ENCODE measurements at places on chromosomes 3 and 15.
A peak's percentile ranks its signal among the peaks of the same experiment; 100 is the strongest.

DNA sequence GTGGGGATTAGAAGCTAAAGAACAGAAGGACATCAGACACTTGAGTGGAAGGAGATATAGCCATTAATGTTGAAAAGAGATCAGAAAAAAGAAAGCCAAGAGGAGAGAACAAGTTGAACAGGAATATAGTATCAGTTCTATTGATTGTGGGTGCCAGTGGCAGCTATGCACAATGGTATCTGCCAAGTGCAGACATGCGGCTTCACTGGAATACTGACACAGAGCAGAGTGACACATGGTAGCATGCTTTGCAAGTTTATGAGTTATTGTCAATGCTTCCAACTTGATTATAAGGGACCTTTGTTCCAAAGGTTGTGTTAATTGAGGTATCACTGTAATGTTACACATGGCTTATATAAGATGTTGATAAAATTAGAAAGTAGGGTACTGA, 42.0 kb upstream of the TP63 start:
- no peak for DNase-seq

DNA sequence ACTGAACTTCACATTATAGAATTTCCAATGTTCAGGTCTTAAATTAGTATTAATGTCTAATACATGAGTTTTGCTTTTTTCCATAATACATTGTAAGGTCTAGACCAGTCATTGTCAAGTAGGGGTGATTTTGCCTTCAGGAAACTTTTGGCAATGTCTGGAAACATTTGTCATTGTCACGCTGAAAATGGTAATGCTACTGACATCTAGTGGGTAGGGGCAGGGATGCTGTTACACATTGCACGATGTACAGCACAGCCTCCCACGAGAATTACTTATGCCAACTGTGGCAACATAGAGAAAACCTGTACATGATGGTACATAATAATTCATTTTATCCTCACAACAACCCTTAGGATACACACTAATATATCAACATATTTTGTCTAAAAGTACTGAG, 384.1 kb downstream of the CADM2 start:
- peak; percentile 21 for DNase-seq

GRCh38 chr3:170424879-170425278, 6.2 kb downstream of the CLDN11 start:
- DNase-seq = no peak

DNA sequence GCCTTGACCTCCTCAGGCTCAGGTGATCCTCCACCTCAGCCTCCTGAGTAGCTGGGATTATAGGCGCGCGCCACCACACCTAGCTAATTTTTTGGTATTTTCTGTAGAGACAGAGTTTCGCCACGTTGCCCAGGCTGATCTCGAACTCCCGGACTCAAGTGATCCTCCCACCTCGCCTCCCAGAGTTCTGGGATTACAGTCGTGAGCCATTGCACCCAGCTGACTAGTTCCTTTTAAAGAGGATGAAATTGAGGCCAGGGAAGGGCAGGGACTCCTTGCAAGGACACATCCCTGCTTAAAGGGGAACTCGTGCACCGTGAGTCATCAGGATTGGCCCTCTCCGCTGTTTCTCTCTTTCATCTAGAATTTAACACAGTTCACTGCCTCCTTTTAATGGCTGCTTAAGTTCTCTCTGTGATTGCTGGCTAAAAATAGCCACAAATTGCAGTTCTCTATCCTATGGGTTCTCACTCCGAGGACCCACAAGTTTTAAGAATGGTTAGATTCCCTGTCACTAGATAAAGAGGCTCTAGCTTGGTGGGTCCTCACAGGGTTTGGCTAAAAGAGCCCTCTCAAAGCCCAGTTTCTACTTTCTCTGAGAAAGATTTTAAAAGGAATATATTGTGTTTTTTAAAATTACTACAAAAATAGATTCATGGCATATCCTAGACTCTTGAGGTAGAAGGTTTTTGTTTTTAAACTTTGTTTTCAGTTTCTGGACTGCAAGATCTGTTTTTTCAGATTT, 1.4 kb downstream of the CRTAP start:
- DNase-seq = peak; percentile 8

- DNase-seq = no peak
Observed at GRCh38 chr3:78337801-78338211, 1297.9 kb downstream of the ROBO2 start.

- no peak for DNase-seq
Observed at GRCh38 chr3:69009559-69010410, 3.7 kb downstream of the EOGT start.

DNA sequence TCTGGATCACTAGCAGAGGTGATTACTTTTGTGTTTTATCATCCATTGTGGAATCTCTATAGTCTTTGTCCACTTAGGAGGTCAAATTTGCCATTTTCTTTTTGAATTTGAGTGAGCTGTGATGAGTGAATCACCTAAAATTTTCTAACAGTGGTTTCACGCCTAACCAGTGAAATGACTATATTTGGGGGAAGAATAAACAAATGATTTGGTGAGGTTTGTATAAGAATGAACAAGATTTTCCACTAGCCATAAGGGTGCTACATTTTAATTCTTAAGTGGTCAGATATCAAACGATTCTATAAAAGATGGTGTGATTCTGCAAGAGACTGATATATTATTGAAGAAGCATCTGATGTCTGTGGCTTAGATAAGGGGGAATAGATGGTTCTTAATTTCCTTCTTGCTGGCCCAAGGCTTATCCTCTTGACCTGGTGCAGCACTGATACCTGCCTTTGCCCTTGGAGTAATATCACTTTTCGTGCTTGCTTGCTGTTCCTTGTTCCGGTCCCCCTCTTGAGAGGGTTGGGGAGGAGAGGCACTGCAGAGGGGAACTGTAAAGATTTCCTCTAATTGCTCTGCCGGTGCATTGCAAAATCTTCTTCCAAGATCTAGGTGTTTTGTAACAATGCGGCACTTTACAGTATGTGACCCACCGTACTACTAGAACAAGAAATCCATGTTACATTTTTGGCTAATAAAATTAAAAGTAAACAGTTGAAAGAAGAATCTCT, 14.5 kb downstream of the C3orf20 start:
- DNase-seq = no peak

- DNase-seq = no peak
Observed at GRCh38 chr3:16433701-16434151, 79.8 kb downstream of the RFTN1 start.

- no peak for DNase-seq
Observed at GRCh38 chr15:94844538-94845389, 613.4 kb downstream of the MCTP2 start.

GRCh38 chr3:73399106-73399505, 225.6 kb downstream of the PDZRN3 start:
- no peak for DNase-seq

DNA sequence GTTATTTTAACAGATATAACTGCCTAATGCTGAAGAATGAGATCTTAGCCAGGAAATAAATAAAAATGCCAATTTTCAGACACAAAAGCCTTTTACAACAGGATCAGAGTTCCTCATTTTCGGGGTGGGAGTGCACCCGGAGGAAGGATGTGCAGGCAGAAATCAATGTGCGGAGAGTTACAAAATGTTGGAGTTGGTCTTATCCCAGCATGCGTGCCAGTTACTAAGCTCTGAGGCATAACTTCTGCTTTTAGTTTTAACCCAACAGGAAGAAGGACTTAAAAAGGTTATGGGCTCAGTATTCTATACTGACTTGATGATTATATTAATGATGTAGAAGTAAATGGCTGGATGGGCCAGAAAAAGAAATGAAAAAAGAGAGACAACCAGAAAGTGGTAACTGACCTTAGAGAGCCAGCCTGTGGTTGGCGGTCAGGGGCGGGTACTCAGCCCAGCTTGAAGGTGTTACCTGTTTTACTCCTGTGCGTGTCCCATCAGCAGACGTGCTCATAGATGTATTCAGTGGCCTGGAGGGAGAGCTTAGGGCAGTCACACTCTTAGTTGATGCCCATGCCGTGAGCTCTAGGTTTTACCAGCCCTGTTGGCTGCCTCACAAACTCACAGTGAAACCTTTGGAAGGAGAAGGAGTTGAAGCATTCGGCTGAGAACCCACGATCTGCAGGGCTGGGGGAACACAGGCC, 164.7 kb downstream of the SV2B start:
- DNase-seq = no peak

- DNase-seq = no peak
Observed at GRCh38 chr3:160804762-160805161, 48.7 kb downstream of the PPM1L start.

DNA sequence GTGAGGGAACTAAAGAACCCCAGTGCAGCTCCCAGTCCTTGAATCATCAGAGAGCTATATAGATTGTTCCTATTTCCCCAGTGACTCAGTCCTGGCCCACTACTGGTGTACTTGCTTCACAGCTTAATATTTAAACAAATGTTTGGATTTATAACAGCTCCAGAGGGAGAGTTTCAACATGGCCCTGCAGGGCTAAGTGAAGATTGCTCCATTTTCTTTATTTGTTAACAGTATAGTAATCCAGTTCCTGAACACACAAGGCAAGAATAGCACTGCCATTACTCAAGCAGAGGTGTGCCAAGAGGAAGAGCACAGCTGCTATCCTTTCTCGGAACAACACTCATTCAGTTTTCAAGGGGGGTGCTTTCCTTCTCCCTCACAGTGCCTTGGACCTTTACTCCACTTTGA, 6.5 kb downstream of the SQOR start:
- DNase-seq = no peak

- DNase-seq = no peak
Observed at GRCh38 chr3:21621181-21621651, 129.8 kb downstream of the ZNF385D start.

- DNase-seq = no peak
Observed at GRCh38 chr3:16103472-16103871, 71.0 kb upstream of the GALNT15 start.

- no peak for DNase-seq
Observed at GRCh38 chr3:183464480-183464879, 36.1 kb upstream of the MCF2L2 start.

DNA sequence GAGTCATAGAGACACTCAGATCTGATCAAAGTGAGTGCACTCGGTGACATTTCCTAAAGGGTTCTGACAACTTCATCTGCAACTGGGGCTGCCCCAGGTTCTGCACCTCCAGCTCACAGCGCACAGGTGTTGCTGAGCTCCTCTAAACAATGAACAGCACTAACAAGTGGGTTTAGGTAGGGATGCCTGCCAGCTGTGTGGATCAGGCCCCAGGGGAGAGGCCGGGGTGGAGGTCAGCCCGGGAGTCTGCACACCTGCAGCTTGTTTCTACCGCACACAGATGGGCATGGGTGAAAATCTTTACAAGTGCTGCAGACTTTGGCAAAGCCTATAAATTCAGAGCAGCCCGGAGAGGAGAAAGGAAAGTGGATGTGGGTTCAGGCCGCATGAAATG, 355 bp downstream of the FBXW12 start:
- DNase-seq = no peak

DNA sequence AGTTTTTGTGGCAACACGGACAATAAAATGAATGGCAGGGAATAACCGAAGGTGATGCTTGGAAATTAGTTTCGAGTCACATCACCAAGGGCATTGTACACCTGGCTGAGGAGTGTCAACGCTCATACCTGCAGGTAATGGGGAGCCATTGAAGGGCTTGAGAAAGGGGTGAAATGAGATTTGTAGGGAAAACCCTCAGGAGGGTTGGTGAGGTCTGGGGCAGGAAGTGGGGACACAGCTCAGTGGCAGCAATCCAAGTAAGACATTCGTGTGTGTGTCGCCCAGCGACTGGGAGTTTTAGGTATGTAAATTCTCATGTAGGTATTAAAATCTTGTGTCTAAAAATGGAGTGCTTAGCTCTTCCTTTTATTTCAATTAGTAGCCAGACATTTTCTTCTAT, 14.3 kb downstream of the PARP14 start:
- no peak for DNase-seq

- no peak for DNase-seq
Observed at GRCh38 chr3:177482048-177482691, 284.9 kb upstream of the TBL1XR1 start.

DNA sequence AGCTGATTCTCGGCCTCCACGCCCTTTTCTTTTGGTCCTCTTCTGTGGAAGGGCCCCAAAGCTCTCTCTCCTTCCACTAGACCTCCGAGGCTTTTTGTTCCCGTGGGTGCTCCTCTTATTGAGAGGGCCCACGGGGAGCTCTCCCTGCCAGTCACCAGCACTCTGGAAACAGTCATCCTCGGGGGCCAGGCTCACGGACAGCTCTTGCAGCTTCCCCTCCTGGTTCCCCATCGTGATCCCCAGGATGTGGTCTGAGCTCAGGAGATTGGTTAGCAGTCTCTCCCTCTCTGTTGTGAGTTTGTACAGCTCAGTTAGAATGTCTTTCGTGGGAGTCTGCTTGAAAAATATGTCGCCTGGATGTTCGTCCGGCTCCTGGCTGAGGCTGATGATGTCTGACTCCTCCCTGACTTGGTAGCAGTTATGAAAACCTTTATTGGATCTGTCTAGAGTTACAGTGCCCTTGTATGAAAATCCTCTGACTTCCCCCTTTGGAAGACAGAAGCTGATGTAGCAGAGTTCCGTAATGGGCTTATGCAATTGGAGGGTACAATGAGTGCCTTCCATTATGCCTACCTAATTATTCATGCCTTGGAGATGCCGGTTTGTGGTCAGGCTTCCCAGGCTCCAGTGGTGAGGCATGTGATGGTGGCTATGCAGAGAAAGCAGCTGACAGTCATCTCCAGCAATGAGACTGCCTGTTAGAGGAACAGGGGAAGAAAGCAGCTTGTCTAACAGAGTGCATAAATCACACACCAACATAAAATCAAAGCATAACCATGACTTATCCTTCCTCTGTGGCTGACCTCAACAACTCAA, 40.0 kb downstream of the FMN1 start:
- no peak for DNase-seq

DNA sequence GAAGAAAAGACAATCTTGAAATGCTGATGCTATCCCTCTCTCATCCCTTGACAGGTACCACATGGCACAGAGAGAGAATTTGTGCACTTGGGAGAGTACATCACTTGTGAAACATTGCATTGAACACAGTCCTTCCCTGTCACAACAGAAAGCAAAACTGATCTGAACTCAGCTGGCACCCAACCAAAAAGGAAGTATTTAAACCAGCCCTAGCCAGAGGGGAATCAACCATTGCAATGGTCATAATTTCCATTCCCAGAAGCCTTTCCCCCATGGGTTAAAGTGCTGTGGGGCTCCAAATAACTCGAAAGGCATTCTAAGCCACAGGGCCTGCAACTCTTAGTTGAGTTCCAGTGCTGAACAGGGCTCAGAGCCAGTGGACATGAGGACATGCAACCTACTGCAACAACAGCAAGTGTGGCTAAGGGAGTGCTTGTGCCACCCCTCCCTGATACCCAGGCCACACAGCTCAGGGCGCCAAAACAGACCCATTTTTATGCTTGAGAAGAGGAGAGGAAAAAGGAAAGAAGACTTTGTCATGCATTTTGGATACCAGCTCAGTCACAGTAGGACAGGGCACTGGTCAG, 530.8 kb upstream of the BCHE start:
- no peak for DNase-seq
